Germinal center (tissue), 1 donor: ENCODE measurements at places on chromosomes 2 and 18.

GRCh38 chr2:101951296-101951695 is 40.5 kb upstream of the IL1R2 start:
- DNase-seq: no peak

GRCh38 chr2:224369028-224369632 is 32.8 kb downstream of the FAM124B start:
- peak; percentile 38 for DNase-seq

GRCh38 chr2:69639266-69639665 is 4.3 kb downstream of the AAK1 start:
- DNase-seq: no peak

DNA sequence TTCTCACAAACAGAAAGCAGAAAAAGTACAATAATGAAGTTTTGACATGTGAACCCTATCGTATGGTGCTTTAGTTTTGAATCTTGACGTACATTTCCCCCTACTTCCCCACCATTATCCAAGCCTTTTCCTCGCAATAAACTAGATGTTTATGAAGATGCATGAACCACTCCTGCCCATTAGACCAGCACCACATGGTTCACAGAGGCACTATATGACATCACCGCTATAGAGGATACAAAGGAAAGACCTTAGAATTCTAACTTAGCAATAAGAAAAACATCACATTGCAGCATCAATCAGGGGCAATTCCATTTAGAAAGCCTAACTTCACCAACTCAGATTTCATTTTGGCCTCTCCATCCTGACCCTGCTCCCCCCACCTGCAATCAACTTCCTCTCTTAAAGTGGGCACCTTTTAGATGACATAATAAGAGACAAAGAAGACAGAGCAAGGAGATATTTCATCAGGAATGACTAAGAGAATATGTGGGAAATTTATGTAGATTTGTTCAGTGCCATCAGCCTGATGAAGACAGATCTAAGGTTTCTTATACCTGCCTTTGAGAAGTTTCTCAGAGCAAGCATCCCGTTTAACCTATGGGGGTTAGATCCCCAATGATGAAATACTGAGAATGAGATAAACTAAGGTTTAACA is 124.9 kb downstream of the PIGN start:
- DNase-seq: no peak
